ENCODE measurements at places on chromosomes 12 and 14.

GRCh38 chr12:64736771-64737170 is 22.4 kb downstream of the GNS start:
- no peak for DNase-seq

- DNase-seq: no peak
Measured at GRCh38 chr12:47576289-47576945, 129.4 kb downstream of the RPAP3 start.

GRCh38 chr12:23039834-23040233 is 414.9 kb downstream of the ETNK1 start:
- no peak for DNase-seq

DNA sequence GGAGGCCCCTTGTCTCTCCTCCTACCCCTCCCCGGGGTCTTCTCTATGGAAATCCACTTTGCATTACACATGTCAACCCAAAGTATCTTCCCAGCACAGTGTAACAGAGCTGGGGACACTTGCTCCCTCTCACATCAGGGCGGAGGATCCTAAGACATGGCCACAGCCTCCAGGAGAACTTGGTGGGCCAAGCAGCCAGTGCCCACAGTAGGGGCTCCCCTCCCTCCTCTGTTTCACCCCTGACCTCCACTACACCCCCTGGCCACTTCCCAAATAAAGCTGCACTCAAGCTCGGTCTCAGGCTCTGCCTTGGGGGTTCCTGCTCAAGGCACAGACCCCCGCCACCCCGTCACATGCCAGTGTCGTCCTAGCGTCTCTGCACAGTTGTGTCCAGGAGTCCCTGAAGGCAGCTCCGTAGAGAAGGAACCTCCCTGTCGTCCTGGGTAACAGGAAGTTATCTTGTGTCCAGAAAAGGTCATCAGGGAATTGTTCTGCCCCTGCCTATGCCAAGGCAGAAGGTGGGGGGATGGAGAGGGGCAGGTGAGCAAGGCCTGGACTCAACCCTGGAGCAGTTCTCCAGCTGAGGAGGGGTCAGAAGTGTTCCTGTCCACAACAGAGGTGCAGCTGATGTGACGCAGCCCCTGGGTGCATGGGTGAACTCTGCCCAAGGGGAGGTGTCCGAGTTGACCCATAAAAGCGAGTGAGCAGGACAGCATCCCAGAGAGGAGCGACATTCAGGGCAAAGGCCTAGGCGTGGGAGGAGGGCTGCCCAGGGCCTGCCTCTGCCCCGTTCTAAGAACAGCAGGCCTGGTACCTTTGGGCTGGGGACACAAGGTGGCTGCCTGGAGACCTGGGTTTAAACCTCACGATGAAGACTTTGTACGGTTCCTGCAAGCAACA is 25.5 kb downstream of the DIO3 start:
- no peak for DNase-seq

GRCh38 chr14:92693998-92694795 is 54.2 kb downstream of the LGMN start:
- peak; percentile 71 for DNase-seq

- DNase-seq: no peak
Measured at GRCh38 chr12:12877153-12877768, 14.1 kb upstream of the GPRC5A start.

GRCh38 chr12:94172031-94172430 is 23.7 kb downstream of the PLXNC1 start:
- no peak for DNase-seq

- peak; percentile 32 for DNase-seq
Measured at GRCh38 chr14:64715628-64716412, 11.6 kb downstream of the PLEKHG3 start.

DNA sequence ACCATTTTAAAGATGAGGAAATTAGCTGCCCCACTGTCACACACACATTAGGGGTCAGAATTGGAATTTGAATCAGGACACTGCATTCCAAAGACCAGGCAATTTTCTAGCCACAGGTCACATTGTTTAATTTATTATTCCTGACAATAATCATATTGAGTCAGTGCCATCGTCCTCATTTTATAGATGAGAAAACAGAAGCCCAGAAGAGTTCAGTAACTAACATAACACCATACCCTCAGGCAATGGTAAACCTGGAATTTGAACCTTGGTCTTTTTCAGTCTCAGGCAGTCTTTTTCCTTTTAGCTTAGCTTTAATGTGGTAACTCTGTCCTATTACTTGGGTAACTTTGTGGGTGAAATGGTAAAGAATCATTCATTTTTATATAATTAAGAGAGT is 330.3 kb upstream of the SYT1 start:
- no peak for DNase-seq

GRCh38 chr14:103606963-103607668 is 21.9 kb upstream of the KLC1 start:
- DNase-seq: peak; percentile 93

DNA sequence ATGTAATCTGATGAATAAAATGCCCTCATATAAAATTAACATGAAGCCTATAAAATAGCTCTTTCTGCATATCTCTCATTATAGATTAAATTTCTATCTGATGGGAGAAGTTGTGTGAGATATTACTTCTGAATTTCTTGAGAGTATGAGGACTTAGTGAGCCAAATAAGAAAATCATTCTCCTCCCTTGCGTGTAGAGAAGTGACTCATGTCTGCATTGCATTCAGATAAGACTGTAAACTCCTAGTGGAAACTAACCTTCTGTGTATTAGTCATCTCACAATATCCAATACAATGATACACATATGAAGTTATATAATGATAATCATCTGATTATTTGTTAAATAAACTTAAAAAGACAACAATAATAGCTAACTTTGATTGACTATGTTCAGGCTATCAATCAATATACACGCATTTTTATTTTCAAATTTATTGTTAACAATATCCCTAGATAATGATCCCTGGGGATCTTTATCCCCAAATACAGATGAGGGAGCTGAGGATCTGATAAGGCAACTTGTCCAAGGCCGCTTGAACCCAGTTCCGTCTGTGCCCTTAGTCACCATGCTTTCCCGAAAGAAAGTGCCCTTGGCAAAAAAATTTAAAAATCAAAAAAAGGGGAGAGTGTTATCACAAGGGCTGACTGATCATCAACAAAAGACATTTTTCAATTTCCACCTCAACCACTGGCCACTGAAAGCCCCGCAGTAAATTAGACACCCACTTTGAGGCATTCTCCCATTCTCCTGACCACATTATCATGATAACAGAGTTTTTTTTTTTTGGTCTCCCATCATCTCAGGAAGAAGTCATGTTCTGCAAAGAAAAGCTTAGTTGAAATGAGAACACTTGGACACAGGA is 189.2 kb upstream of the RASSF8 start:
- no peak for DNase-seq

DNA sequence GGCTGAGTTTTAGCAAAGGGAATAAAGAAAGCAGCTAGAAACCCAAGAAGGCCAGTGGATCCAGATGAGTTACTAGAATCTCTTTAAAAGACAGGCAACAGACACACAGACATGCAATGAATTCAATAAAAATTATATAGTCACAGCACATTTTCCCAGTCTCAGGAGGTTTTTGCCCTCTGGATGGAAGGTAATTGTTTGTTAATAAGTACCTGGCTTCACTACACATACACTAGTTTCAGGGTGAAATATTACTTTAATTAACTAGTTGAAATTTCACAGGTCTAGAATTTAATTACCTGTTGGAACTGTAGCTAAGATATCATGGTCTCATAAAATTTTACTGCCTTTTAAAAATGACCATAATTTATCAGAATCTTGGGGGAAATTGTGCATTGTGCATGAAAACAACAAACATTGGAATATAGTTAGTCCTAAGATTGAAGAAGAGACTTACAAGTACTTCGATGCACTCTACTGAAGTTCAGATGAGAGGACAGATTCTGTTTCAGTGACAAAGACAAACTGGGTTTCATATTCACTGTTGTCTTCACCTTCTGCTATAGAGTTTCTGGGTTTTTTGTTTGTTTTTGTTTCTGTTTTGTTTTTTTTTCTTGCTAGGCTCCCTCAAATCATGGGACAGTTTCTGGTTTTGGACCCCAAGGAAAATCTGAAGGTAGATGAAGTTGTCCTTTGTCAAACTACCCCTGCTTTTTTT is 277.0 kb upstream of the GARIN6 start:
- no peak for DNase-seq

- no peak for DNase-seq
Measured at GRCh38 chr14:60079723-60080122, 12.0 kb upstream of the PCNX4 start.

- DNase-seq: no peak
Measured at GRCh38 chr14:67410313-67410712, 1.7 kb downstream of the PLEK2 start.

GRCh38 chr12:59027199-59027598 is 106.9 kb upstream of the LRIG3 start:
- no peak for DNase-seq

- no peak for DNase-seq
Measured at GRCh38 chr12:121534495-121535148, 46.2 kb downstream of the KDM2B start.

- no peak for DNase-seq
Measured at GRCh38 chr12:51837286-51837685, 11.2 kb downstream of the FIGNL2 start.

GRCh38 chr12:32273712-32274111 is 125.6 kb upstream of the FGD4 start:
- DNase-seq: no peak

DNA sequence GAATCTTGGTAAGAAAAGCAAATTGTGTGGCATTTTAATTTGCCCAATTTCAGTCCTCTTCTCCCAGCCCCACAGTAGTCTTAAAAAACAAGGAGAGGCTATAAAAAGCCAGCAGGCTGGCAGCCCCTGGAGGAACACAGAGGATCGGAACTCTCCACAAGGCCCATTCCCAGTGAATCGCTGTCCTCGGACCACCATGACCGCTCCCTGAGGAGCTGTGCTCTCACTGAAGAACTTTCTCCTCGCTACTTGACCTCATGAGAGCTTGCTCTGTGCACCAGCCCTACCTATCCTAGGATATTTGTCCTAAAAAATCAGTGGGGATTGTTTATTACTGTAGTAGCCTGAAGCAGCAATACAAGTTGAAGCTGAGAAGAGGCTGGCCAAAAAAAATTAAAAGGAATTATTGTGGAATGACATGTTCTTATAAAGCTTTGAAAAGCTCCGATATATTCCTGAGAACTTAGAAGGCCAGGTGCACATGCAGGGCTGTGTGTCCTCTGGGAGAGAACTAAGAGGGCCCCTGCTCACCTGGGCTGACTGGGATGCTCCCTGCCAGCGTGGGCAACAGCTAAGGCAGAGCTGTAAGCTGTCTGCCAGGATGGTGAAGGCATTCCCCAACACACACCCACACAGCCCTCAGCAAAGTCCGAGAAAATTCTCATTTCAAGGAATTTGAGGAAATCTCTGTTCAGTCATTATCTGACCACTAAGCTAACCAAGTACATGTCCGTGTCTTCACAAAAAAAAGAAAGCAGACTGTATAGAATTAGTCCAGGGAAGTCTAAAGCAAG is 148.8 kb upstream of the SFSWAP start:
- DNase-seq: no peak

GRCh38 chr12:133222211-133222610 is 13.5 kb downstream of the ANHX start:
- DNase-seq: no peak

GRCh38 chr12:96007729-96008128 is 11.6 kb upstream of the HAL start:
- no peak for DNase-seq

- peak; percentile 70 for DNase-seq
Measured at GRCh38 chr14:68939893-68940613, 39.0 kb downstream of the ACTN1 start.

DNA sequence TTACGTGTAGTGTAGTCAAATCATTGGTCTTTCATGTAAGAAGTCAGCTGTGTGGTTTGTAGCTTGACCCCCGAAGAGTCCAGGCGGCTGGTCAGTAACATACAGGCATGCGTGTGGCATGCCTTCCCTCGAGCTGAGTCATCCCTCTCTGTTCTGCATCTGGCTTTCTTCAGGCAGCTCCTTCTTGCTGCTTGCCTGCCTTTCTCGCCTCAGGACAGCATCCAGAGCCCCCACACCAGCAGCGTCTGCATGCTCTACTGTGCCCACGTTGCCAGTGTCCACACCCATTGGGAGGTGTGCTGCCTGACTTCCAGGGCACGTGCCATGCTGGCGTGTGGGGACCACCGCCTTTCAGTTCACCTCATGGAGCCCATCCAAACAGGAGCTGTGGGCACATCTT is 96.8 kb downstream of the EP400 start:
- no peak for DNase-seq

DNA sequence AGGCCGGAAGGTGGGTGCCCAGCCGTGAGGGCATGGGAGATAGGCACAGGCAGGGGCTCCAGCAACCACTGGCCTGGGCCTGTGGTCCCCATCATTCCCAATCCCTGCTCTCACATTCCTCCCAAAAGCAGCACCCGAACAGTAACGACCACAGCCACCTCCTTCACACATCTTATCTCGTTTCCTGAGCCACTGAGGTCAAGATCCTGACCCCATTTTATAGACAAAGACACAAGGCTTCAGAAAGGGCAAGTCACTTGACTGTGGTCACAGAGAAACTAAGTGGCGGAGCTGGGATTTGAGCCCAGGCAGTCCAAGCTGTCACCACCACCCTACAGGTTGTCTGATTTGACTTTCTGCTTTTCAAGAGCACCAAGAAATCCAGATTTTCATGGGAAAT is 38.9 kb downstream of the DTX1 start:
- no peak for DNase-seq

DNA sequence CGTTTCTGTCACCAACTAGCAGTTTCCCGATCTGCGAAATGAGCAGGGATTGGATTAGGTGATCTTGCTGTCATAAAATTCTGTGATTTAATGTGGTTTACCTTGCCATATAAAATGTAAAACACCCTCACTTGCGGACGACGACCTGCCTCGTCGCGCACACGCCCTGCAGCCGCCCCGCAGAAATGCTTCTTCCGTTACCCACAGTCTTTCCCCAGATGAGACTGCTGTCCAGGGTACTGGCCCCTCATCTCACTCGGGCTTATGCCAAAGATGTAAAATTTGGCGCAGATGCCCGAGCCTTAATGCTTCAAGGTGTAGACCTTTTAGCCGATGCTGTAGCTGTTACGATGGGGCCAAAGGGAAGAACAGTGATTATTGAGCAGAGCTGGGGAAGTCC is 17.7 kb upstream of the FOXJ2 start:
- no peak for DNase-seq

DNA sequence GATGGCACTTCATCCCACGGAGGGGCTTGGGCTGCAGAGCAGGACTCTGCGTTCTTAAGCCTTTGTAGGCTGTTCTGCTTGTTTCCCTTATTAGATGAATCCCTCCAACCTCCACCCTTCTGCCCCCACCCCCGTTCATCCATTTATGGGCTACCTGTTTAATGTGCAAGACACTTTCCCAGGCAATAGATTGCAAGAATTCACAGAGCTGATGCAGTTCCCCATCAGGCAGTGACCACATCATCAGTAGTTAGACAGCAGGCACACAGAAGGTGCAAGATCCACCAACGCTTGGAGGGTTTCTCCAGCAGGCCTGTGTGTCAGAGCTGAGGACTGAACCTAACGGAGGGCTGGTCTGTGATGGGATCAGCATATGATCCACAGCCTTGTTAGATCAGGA is 1.2 kb upstream of the C1R start:
- no peak for DNase-seq

All from left hindlimb (tissue), 1 donor.